ENCODE measurements at places on chromosomes 5 and 9.

DNA sequence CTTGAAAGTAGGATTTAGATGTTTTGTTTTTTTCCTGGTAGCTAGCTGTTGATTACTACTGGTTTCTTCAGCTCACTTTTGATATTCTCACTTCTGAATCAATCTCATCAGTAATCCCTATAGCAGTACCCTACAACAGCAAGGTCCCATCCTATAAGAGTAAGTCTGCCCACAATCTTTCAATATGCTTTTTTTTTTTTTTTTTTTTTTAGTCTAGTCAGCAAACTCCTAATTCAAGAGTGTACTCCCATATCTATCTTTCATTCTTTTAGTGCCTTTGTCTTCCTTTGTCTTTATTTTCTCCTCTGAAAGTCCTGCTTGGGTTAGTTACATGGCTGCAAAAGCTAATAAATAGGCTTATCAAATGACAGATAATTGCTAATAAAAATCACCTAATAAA, 362.4 kb upstream of the RIOK2 start:
- DNase-seq, result no peak

- DNase-seq, result no peak
Measured at GRCh38 chr5:73321757-73322436, 126.7 kb downstream of the FOXD1 start.

- no peak for DNase-seq
Measured at GRCh38 chr5:14323466-14323865, 180.3 kb downstream of the TRIO start.

GRCh38 chr9:136720251-136720897, 8.0 kb downstream of the DIPK1B start:
- DNase-seq, result no peak

GRCh38 chr5:167167191-167167795, 1124.2 kb upstream of the WWC1 start:
- DNase-seq, result no peak

- no peak for DNase-seq
Measured at GRCh38 chr9:17776735-17777134, 197.9 kb downstream of the SH3GL2 start.

DNA sequence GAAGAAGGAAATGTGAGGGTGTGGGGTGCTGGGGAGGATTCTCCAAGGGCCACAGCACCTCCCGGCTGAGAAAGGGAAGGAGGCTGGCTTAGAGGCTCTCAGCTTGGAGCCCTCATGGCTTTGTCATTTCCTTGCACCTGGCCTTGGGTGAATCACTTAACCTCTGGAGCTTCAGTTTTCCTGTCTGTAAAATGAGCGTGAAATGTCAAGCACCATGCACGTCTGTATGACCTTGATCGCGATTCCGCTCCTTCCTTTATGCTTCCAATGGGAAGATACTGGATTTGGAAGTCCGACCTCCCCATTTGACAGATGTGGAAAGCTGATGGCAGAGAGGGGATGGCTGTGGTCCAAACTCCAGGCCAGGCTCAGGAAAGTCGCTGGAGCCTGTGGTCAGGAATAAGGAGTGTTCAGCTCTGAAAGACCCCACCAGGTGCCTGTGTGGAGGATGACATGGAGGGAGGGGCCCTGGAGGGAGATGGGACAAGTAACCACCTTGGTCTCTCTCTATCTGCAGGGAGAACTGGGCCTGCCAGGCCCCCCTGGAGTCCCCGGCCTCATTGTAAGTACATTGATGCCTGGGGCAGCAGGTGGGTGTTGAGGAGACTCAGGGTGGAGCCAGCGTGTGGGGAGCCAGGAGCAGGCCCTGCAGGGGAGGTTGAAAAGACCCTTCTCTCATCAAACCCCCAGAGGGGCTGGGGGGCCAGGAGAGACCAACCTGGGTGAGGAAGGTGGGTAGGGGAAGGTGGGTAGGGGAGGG, 66.5 kb downstream of the COL27A1 start:
- no peak for DNase-seq

GRCh38 chr5:159777049-159777660, 139.1 kb upstream of the ADRA1B start:
- DNase-seq, result no peak

GRCh38 chr5:132017316-132017715, 5.9 kb upstream of the ACSL6 start:
- DNase-seq, result no peak

- no peak for DNase-seq
Measured at GRCh38 chr9:136853596-136854112, 1.5 kb downstream of the MAMDC4 start.

GRCh38 chr5:153517241-153517611, 26.8 kb downstream of the GRIA1 start:
- DNase-seq, result no peak

DNA sequence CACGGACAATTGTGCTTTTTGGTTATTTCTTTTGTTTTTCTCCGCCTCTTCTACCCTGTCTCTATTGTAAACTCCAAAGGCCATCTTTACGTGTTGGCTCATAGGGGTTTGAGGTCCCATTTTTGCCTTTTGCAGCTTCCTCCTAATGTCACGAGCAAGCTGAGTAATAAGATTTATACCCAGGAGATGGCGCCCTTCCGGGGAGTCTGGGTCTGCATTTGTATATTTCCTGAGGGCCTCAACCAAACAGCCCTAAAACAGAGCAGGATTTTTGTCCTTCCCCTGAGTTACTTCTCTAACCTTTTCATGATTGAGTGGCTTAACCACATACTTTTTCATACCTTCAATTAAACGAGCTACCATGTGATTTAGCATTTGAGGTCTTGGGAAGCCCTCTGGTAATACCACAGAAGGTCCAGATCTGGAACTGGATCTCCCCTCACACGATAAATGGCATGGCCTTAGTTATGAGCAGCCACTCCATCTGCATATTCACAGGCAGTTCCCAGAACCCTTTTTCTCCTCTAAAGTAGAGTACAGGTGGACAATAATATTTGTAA, 11.2 kb upstream of the CFAP95 start:
- peak; percentile 36 for DNase-seq

- DNase-seq, result no peak
Measured at GRCh38 chr9:16277471-16277960, 593.0 kb downstream of the BNC2 start.

GRCh38 chr5:110817459-110817858, 78.7 kb downstream of the SLC25A46 start:
- DNase-seq, result no peak

DNA sequence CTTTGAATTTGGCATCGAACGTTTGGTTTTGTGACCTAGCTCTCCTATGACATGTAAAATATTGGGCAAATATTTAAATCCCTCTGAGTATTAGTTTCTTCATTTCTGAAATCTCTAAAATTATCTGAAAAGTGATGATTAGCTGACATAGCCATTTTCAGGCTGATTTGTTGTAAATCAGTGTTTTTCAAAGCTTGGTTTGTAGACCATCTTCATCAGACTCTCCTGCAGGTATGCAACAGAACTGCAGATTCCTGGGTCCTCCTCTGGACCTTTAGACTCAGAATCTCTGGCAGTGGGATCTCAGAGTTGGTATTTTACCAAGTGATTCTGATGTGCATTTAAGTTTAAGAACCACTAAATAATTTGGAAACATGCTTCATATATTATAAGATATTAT, 38.9 kb upstream of the NMUR2 start:
- DNase-seq, result no peak

GRCh38 chr5:111146053-111146452, 53.9 kb downstream of the WDR36 start:
- DNase-seq, result no peak

- DNase-seq, result no peak
Measured at GRCh38 chr9:136695955-136696354, 8.7 kb upstream of the AGPAT2 start.

DNA sequence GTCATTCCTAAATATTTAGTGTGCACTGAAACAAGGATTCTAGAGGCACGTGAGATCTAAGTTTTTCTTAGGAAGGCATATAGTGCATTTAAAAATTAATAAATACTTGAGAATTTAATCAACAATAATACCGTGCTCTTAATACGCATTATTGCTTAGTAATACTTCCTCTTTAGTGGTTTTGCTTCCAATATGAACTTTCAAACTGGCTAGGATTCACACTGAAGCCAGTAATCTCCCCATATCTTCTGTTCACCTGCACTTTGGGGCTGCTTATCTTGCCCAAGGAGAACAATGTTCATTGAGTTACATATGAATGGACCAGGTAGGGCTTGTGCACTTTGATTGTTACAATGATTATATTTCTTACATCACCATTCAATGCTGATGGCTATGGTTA, 180.5 kb upstream of the RIOK2 start:
- DNase-seq, result no peak

DNA sequence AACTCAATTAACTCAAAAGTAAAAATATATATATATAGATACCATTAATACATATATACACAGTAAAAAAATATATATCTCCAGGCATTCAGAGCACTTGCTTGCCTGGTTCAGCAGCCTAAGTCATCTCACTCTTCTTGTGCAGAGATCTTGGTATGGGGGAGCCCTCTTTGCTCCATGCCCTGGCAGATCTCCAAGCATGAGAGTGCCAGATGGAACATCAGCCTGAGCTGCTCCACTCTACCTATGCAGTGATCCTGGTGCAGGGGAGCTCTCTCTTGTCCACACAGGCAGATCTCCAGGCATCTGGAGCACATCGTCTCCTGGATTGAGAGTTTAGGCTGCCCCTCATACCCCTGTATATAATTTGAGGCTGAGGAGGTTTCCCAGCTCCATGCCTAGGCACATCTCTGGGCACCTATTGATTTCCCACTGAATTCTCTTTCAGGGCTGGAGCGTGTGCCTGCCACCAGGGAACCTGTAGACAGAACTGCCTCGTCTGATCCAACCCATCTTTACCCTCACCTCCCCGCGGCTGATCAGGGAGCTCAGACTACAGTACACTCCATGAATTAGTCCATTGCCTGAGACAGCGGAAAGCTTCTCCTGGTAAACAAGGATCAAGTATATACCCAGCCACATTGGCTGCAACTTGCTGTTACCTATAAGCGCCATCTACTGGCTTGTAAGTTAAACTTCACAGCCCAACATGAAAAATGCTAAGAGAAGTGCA, 342.4 kb upstream of the GRIA1 start:
- peak; percentile 2 for DNase-seq
